Mesenchymal stem cell (in vitro differentiated cells and primary cell): ENCODE measurements at places on chromosomes 6 and 20.

DNA sequence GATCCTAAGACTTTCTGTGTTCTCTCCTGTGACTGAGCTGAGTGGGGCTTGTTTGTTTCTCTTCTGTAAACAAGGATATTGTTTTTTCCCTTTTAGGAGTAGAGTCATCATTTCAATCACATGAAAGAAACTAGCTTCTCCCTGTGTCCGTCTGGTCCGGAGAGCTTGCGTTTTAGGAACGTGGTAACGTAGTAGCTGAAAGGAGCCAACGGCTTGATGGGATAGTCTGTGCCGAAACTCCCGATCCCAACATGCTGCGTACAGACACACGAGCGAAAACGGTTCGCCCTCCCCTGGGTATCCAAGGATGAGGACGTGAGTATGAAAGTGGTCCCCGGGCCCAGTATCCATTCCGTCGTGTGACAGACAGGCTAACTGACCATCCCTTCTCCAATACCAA, 146.5 kb downstream of the ZMYND8 start:
- no peak for DNase-seq

DNA sequence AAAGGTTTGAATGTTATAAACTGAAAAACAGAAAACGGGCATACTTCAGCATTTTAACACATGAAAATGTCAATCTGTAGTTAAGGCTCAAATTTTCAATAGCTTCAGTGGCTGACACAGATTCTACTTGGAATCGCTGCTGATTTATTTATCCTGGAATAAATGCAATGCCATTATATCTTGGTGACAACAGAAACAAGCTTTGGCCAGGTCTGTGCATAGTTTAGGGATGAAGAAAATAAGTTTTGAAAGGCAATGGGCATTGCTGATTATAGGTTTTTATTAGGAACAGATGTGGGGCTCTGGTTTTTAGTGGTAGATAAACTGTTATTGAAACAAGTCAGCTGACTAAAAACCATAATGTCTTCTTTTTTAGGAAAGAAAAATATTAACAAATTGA, 96.8 kb upstream of the SOX4 start:
- no peak for DNase-seq

DNA sequence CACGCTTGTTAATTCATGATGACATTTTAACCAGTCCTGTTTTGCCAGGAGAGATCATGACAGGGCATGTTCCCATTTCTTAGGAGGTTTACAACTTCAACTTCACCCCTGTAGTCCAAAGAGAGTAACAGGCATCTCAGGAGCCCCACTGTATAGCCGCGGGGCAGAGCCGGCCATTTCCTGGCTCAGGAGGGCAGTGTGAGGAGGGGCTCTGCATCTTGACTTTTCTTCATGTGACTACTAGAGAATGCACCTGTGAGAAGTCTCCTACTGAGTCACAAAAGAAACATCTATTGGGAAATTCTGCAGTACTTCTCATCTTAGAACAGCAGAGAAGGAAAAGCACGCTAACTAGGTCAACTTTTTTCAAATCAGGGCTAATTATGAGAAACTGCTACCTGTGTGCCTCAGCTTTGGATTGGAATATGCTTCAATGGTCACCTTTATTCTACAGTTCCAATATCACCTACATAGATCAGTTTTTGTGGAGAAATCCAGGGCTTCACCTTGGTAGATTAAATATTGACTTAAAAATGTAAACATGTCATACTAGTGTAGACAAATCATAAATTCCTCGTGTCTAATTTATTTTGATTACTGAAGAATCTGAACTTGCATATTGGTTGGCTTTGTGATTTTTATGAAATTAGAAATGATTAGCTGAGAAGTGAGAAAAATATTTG, 28.6 kb upstream of the SIM1 start:
- no peak for DNase-seq

- no peak for DNase-seq
Observed at GRCh38 chr20:8342391-8342790, 210.3 kb downstream of the PLCB1 start.

DNA sequence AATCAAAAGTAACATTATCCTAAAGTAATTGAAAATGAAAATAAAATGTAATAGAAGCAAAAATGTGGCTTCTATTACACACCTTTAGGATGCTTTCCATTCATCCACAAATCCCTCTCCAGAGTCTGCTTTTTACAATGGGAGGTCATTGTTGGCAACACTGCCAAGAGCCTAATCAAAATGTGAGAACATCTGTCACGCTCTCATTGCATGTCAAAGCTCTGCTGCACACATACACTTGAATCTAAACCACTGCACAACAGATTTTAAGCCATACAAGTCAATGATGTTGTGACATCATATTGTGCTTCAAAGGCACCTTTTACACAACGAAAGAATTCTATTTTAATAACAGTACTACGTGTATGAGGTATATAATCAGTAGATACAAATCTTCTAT, 82.1 kb downstream of the PREP start:
- no peak for DNase-seq

GRCh38 chr6:2231438-2231837, 14.0 kb downstream of the GMDS start:
- no peak for DNase-seq

GRCh38 chr6:93059911-93060310, 359.4 kb downstream of the EPHA7 start:
- DNase-seq = no peak

- no peak for DNase-seq
Observed at GRCh38 chr6:155033021-155033791, 38.1 kb downstream of the TIAM2 start.

GRCh38 chr6:122702841-122703240, 76.7 kb upstream of the FABP7 start:
- no peak for DNase-seq

DNA sequence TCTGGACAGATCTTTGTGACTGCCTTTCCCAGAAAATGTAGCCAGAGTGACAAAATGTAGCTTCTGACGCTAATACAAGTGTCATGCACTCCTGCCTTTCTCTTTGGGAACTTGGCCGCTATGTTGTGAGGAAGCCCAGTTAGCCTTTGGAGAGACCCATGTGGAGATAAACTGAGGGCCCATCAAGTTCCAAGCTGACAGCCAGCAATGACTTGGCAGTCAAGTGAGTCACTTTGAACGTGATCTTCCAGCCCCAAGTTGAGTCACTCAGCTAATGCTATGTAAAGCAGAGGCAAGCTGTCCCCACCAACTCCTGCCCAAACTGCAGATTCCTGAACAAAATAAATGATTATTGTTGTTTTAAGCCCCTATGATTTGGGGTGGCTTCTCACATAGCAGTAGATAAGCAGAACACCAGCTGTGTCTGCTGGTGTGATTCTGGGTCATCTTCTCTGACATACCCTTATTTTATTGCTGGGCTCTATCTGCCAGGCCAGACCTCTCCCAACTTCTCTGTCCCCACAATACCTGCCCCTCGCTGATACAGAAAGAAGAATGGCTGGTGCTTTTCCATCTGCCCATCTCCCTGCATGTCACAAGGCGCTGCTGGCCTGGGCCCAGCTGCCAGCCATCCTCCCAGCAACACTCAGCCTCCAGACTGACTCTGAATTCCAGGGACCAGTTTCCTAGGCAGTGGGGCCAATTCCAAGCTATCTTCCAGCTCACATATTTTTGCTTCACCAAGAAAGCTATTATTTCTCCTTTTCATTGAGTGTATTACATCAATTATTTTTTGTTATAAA, 274.8 kb downstream of the LRFN2 start:
- DNase-seq = peak; percentile 5

DNA sequence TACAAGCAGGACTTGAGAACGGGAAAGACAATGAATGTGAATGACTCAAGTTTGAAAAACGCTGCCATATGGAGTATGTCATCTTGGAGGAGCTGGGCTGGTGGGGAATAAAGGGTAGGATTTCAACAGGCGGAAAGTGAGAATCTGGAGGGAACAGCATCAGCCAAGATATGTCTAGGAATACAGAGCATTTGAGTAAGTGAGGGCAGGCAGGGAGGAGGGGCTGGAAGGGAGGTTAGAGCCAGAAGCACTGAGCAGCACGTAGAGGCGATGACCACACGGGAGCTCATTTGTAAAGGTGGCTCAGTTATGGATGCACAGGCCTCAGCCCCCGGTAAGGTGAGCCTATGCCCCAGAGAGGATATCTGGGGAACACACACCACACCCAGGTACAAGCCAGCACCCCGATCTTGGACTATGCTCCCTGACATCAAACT, 115.1 kb downstream of the ZMYND8 start:
- DNase-seq = peak; percentile 58

GRCh38 chr6:95576218-95576997, 927 bp upstream of the MANEA start:
- DNase-seq = peak; percentile 42

DNA sequence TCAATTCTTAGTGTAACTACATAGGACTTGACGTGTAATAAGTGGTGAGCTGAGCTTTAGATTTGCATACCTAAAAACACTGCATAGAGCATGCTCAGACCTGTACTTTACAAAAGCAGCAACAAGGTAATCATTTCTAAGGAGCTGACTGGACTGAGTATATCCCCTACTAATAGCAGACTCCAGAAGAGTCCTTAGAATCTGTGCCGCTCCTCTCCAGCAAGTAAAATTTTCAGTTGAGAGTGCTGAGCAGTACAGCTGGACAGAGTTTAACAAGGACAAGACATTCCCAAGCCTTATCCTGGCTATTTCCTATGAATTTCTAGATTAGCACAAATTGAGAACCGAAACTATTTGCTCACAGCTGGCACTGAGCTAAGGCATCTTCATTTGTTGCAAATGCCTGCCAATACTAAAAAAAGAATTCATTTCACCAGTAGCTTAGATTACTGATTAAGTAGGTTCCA, 26.1 kb upstream of the KLHL31 start:
- DNase-seq = no peak

DNA sequence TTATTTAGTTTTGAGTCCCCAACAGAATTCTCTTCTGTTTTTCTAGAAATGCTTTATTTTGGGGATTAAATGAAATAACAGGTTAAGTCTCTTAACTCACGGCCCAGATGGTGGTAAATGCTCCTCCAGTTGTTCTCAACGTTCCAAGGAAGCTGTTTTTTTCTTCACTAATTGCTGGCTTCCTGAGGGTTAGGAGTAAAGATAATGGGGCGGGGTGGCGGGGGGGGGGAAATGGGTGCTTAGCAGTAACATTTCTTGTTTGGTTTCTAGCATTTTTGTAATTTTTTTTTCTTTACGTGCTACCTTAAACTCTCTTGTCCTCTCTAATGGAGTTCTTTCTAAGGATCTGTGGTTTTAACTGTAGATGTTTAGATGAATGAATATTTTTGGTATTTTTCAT, 2.2 kb downstream of the SRSF3 start:
- DNase-seq = no peak

- DNase-seq = no peak
Observed at GRCh38 chr6:130559166-130559565, 193.3 kb downstream of the TMEM200A start.

DNA sequence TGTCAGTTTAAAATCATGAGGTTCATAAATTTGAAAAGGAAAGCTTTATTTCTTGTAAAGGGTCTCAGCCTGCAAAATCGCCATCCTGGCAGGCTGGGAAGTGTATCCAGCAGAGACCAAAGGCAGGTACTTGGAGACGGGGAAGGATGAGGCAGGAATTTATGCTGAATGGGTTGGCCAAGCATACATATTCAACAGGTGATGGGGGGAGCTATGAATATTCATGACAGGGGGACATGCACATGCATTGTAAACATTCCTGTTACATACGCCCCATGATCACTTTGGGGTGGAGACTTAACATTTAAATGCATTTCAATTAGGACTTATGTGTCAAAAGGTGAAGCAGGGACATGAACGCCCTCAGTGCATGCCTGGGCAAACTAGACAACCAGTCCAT, 9.8 kb upstream of the SLC22A1 start:
- DNase-seq = no peak

GRCh38 chr6:168578036-168578435, 137.1 kb downstream of the SMOC2 start:
- DNase-seq = no peak

DNA sequence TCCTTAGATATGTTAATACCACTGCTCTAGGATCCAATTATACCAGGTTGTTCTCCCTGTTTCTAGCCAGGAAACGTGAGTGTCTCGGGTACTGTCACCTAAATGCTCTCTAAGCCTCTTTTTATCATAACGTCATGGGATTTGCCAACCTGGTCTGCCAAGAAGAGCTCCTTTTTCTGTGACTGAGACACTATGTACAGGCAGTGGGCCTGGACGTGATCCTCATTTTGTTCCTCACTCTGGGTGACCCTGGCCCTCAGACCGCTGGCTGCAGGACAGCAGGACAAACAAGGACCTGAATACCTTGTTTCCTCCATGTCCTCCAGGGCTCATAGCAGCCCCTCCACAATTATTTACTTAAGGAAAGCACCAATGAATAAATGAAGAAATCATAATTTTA, 69.1 kb downstream of the CD164 start:
- DNase-seq = no peak

GRCh38 chr6:132144456-132144855, 193.3 kb upstream of the CCN2 start:
- no peak for DNase-seq

DNA sequence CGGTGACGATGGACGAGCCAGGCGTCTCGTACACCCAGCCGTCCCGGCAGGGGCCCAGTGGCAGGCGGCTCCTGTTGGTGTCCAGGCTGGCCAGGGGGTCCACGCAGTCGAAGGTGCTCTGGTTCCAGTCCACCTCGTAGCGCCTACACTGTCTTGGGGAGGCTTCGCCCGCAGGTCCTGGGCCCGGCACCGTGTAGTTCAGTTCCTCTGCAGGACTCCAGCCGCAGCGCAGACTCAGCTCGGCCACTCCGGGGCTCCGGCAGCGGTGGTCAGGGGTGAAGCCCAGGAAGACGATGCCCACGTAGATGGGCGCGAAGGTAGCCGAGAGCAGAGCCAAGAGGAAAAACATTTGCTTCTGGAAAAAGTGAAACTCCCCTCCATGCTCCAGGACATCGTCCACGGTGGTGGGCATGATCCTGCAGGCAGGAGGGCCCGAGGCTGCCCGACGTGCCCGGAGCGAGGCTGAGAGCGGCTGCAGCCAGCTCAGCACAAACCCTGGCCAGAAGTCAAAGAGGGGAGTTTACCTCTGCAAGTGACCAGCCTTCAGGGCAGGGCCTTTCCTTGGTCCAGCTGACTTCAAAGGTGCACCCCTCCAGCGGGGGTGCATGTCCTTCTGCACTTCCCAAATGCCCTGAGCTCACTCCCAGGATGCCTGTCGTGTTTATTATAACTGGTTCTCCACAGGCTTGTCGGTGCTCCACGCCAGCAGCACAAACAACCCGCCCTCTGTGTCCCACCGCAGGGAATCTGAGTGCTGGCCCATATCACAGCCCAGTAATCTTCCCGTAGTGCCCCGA, at the start of gene SLC22A2:
TSS of gene SLC22A2 (minus strand) at position 476 of the 797 bp plus-strand sequence. CDS start at position 412, 64 bp downstream.
- DNase-seq = no peak

GRCh38 chr6:35173044-35173426, 31.9 kb upstream of the TCP11 start:
- no peak for DNase-seq

- no peak for DNase-seq
Observed at GRCh38 chr6:34147906-34148630, 2.2 kb upstream of the GRM4 start.

- peak; percentile 83 for DNase-seq
Observed at GRCh38 chr20:62795023-62795761, 1.1 kb upstream of the MRGBP start.

DNA sequence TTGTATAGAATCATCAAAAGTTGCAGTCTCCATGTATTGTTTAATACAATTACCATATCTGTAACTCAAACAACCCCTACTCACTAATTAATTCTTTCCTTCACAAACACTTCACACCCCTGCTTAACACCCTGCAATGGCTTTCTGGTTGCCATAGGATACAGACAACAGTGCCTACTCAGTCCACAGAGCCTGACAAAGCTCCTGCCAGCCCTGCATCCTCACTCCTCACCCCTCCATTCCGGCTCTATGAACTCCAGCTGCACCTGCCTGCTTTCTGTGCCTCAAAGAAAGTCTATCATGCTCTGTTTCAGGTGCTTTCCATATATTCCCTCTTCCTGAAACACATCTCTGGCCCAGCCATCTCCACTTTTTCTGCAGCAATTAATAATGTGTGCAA, 253.4 kb downstream of the HACE1 start:
- DNase-seq = no peak
